Glutamatergic neuron (in vitro differentiated cells): ENCODE measurements at places on chromosomes 4 and X.

DNA sequence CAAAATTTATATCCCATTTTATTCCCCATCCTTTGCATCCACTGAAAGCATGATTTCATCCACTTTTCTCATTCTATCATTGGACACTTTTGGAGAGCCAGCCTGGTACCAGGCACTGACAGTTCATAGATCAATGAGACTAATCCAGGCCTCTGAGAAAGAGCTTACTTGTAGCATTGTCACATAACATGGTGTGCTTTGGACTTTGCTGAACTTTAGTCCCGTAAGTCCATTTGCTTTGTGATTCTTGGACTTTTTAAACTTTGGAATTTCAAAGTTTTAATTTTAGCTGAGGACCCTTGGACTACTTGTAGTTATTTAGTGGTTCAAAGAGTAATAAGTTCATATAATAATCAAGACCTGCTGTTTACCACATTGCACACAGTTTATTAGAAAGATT lies 11.5 kb downstream of the LIAS start:
- no peak for DNase-seq

DNA sequence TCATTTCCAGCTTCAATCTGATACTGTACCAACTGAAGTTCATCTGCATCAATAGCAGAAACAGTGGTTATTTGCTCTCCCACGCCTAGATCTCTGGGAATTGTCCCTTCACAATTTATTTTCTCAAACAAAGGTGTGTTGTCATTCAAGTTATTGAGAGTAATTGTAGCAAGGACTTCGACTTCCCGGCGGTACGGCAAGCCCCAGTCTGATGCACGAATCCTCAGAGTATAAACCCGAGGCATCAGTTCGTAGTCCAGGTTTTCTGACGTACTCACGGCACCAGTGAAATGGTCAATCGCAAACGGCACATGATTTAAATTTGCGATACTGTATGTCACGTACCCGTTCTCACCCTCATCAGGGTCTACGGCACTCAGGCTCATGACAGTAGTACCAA lies 15.7 kb downstream of the FAT1 start:
- no peak for DNase-seq

GRCh38 chr4:188194421-188194820 lies 55.2 kb downstream of the TRIML1 start:
- DNase-seq: no peak

- DNase-seq: no peak
These were observed 516.4 kb upstream of the GRIA3 start for GRCh38 chrX:122667667-122668066.

DNA sequence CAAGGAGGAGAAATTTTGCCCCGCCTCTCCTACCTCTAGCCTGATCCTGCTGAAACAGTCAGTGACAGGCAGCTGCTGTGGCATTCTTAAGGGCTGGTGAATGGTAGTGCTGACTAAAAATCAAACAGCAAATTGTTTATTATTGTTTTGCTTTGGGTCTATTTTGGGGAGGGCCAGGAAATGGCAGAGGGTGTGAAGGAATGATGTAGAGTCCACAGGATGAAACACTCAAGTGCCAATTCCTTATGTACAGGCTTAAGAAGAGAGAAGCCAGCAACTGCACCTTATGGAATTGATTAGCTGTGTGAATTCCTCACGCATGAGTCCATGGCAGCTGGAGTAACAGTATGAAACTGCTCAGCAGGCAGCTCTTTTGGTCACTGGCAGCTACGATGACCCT lies 39.7 kb downstream of the VEGFC start:
- DNase-seq: no peak

- peak; percentile 23 for DNase-seq
These were observed 1.2 kb downstream of the CD38 start for GRCh38 chr4:15779306-15779705.

DNA sequence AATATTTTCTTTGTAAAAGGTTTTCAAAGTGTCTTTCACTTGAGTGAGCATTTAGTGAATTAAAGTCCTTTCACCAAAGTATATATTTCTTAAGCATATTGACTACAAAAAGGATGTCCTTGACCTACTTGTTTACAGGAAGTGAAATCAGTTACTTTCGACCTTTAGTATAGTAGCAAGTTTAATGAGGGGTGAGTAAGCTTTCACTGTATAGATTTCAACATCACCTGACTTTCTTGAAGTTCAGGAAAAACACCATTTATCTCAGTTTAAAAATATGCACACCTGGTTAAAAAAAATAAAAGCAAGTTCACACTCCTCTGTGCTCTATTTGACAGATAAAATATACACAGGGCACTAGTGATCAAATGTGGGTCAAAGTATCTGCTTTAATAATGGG lies 88.1 kb downstream of the CCSER1 start:
- DNase-seq: no peak

GRCh38 chr4:174061026-174061425 lies 222.4 kb downstream of the FBXO8 start:
- DNase-seq: no peak

DNA sequence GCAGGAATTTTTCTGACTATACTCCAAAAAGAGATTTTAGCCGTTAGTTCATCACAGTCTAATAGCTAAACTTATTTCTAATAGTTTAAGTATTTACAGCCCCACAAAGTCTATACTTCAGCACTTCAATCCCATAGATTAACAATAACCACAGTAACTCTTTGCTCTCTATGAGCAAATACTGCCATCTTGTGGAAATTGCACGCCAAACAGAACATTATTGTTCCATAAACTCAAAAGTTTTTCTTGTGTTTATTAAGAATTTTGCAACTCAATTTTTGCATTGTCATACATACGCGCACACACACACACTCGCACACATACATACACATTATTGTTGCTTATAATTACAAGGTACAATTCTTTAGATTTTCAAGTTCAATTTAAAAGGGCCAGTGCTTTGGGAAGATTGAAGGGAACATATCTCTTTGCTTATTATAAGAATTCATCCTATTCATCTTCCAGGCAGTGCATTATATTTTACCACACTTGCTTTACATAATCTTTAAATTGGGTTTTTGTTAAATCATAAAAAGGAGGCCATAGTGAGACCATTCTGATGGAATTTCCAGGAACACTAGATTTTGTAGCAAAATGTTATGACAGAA lies 63.8 kb upstream of the ATOH1 start:
- DNase-seq: no peak

DNA sequence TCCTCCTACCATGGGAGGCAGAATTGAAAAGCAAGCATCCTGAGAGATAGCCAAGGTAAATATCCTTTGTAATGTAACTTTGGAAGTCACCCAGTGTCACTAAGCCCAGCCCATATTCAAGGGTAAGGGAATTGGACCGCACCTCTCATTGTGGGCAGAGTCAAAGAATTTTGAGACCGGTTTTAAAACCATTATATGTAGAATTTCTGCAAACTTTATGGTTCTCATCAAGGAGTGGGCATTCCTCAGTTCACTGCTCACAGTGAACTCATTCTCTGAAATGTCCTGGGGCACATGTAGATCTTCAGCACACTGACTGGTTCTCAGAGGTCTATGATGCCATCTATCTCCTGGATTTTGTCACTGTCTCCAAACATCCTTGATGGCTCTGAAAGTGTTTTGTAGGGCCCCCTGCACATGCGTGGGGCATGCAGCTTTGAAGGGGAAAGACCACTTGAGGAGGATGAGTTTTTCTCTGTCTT lies 35.3 kb upstream of the CHRNA9 start:
- no peak for DNase-seq

DNA sequence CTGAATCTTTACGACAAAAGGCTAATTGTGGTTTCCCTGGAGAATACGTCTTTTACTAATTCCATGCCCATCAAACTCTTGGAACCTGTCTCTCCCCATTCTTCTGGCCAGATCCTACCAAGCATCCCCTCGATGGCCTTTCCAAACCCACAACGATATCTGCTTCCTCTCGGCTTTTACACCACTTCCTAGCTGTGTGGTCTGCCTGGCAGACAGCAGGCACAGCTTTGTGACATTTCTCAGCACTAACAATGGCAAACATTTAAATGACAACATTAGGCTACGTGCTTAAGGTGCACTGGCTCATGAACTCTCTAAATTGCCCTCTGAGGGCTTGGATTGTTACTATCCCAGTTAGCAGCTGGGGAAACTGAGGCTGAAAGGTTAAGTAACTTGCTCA lies 141.0 kb downstream of the NSUN7 start:
- DNase-seq: no peak

DNA sequence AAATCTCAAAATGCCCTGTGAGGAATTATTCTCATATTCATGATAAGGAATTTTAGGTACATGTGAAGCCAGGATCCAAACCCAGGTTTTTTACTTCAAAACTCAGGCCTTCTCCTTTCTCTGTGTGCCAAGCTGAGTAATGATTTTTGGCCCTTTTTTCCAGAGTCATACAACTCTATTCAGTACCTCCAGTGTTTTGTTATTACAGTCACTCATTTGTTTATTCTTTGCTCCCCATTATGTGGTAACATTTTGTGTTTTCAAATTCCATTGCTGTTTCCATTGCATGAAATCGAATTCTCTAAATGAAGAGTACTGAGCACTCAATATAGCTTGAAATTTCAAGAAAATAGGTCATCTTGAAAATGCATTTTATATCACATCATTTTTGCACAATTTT lies 315.4 kb downstream of the NR3C2 start:
- DNase-seq: no peak

DNA sequence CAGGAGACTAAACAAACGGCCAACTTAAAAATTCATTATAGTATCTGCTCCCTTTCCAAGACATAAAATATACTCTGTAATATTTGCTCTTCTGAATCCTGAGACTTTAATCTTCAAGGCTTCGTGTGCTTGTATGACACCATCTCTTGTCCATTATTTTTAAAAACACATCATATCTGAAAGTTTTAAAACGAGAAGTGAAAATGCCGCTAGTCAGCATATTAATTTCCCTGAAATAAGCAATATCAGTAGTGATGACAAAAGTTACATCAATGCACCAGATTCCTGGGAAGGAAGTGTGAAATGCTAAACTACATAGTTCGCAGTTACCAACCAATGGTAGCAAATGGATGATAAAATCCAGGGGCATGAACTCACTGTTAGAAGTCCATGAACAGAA lies 66.8 kb upstream of the EXOC1L start:
- DNase-seq: no peak
